ENCODE measurements at places on chromosomes 5 and 9. TPM values are rescaled to one million over a fixed set of nuclear protein-coding genes. Genes with fewer than 3 reads are reported as not detected.

GRCh38 chr5:43572357-43572756 lies 15.5 kb upstream of the PAIP1 start:
- peak; percentile 15 for DNase-seq

- DNase-seq: no peak
Observed at GRCh38 chr9:25205285-25205684, 473.0 kb downstream of the TUSC1 start.

GRCh38 chr9:134647359-134648080 lies 5.9 kb downstream of the COL5A1 start:
- no peak for DNase-seq

- no peak for DNase-seq
Observed at GRCh38 chr9:109315480-109316206, 5.2 kb downstream of the EPB41L4B start.

DNA sequence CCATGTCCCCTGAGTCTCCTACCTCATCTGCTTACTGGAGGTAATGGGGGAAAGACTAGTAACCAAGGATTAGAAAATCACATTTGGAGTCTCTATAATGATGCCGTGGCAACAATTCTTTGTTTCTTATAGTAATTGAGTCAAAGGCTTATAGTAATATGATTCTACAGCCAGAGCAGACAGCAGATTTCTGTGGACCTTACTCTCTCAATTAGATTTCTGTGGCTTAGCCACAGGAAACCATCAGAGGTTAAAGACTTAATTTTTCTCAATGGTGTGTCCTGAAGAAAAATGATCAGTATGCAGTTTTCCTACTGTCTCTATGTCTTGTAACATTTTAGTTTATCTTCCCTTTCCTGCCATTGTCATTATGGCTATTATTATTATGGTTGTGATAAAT lies 59.3 kb upstream of the CD180 start:
- DNase-seq: no peak

GRCh38 chr5:116595498-116595897 lies 20.9 kb upstream of the SEMA6A start:
- DNase-seq: no peak

DNA sequence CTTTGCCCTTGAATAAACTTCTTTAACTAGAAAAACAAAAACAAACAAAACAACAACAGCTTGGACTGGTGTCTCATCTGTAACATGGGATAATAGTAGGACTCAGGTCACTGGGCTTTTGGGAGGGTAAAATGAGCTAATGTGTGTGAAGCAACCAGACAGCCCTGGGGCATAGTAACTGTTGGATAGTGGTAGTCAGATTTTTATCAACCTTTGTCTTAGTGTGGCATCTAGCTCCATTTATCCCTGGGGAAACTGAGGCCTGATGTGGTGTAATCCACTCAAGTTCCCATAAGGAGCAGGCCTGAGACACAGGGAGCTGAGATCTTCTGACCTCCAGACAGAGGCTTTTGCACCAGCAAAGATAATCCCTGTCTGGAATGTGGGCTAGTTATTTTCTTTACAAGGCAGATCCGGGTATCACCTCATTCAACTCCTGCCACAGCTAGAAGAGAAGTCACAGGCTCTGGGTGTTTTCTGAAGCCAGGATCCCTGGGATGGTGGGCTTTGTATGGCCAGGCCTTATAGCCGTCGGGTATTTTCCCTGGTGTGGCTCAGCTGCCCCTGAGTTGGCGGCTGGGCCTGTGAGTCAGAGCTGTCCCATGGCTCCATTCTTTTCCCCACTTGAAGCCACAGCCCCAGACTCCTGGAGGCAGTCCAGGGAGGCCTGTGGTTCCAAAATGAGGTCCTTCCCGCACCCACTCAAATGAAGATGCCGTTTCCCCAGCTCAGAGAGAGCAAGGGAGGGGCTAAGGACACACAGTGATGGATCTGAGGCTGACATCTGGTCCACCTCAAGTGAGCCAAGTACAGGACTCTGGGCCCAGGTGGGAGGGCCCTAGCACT lies 26.1 kb upstream of the CSF1R start:
- DNase-seq: no peak

DNA sequence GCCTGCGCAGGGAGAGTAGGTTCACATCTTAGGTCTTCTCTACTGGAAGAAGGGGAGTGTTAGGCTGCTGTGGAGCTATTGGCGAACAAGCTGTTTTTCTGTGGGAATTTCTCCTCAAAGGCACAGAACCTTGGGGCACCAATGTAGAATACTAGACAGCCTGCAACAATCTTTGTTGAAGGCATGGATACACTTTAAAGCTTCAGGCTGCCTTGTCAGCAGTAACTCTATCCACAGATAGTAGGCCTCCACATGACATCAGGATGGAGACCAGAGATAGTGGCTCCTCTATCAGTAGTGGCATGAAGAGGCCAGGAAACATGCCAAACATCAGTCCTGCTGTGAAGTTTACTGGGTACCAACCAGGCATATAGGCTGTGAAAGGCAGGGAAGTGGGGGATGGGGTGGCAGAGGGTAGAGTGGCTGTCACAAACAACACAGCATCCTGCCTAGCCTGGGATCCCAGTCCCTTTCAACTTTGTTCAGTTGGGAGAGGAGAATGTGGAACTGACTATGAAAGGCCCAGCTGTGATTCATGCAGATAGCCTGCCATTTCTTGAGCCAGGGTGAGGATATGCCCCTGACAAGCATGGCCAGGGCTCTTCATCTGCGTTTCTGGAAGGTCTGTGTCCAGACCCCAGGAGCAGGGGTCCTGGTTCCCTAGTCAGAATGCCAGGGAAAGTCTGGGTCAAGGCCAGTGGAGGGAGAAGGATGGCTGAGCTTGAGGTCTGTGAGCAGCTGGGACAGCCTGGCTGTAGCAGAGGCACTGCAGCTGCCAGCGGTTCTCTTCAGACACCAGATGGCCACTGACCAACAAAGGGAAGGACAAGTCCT lies 1.0 kb upstream of the HK3 start:
- DNase-seq: no peak

DNA sequence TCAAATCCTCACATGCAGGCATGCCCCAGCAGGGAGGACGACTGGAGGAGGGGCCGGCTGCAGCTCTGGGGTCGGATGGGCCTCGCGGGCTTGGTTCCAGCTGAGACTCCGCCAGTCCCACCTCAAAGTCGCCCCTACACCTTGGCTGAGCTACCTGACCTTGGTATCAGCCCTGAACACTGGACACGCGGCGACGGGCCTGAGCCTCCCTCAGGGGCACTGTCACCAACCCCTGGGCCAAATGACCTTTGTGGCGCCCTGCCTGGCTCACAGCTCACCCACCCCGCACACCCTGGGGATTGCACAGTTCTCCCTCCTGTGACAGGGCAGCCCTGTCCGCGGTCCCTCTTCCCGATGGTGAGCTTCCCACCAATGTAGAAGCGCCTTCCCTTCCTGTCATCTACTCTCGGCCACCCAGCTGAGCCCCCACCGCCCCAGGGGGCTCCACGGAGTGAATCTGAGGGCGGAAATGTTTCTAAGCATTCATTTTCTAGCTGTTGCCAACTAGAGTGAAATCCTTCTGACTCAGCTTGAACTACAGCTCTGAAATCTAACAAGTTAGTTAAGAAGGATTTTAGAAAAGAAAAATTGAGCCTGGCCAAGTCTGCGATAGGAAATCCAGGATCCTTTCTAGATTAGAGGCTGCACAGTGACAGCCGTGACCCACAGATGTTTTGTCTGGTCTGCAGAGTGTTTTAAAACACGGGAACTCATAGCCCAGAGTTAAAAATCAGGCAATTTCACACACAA lies 138.9 kb upstream of the PHYKPL start:
- DNase-seq: no peak

ORM2 gene
- polyA plus RNA-seq: not detected

PCDHA1 gene
- polyA plus RNA-seq: not detected

HTR4 gene
- polyA plus RNA-seq: 0.16 TPM

CLIC3 gene
- polyA plus RNA-seq: 9.5 TPM
